D721Med (cell line): ENCODE measurements at places on chromosomes 1 and 21.

DNA sequence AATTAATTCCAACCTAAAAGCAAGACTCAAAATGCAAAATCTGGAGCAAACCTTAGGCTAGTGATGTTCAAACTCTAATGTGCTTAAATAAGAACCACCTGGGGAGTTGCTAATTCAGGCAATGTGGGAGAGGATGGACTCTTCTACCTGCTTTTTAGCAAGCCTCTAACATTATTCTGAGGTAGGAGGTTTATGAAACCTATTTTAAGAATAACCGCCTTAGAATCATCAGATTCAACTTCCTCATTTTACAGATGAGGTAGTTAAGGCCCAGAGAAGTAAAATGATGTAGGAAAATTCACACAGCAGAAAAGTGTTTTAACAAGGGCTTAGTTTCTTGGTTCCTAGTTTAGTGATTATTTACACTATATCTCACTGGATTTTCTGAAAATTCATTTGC is 8.6 kb upstream of the NTNG1 start:
- no peak for DNase-seq

DNA sequence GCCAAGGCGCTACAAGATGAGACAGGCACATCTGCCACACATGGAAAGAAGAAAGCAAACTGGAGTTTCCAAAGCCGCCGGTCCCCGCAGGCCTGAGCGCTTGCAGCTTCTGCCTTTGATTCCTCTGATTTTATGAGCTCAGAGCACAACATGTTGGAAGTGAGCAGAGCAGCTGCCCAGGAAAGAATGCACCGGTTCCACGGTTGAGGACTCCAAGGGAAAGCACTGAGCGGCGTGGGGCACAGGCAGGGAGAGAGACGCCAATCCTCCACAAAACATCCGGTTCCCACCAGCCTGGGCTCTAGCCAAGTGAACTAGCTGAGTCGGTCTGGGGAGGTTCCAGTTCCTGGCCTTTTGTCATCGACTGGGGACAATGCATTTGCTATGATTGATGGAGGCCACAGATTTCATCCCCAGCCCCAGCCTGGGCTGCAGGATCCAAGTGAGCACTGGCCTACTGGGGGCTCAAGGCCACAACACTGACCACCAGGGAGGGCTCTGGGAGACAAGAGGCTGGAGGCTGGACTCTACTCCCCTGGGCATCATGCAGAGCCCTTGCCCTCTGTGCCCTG is 253.1 kb upstream of the IRF2BP2 start:
- no peak for DNase-seq

GRCh38 chr1:234507626-234508387 is 28.8 kb upstream of the TARBP1 start:
- no peak for DNase-seq

- no peak for DNase-seq
Measured at GRCh38 chr1:230132758-230133157, 65.7 kb downstream of the GALNT2 start.

GRCh38 chr1:205534444-205534985 is 30.0 kb downstream of the CDK18 start:
- no peak for DNase-seq

- DNase-seq = no peak
Measured at GRCh38 chr1:177384461-177384860, 213.7 kb downstream of the BRINP2 start.

GRCh38 chr1:222927031-222927430 is 112.2 kb downstream of the DISP1 start:
- DNase-seq = no peak

- DNase-seq = no peak
Measured at GRCh38 chr1:206880314-206880713, 14.9 kb downstream of the IL20 start.

GRCh38 chr1:81542196-81542595 is 258.5 kb upstream of the ADGRL2 start:
- no peak for DNase-seq

GRCh38 chr1:65939191-65939590 is 146.5 kb downstream of the PDE4B start:
- no peak for DNase-seq

- DNase-seq = no peak
Measured at GRCh38 chr1:101198842-101199636, 37.8 kb upstream of the S1PR1 start.

- DNase-seq = no peak
Measured at GRCh38 chr1:242827538-242827937, 303.0 kb upstream of the PLD5 start.

GRCh38 chr1:109925159-109925990 is 14.7 kb downstream of the CSF1 start:
- peak; percentile 5 for DNase-seq

DNA sequence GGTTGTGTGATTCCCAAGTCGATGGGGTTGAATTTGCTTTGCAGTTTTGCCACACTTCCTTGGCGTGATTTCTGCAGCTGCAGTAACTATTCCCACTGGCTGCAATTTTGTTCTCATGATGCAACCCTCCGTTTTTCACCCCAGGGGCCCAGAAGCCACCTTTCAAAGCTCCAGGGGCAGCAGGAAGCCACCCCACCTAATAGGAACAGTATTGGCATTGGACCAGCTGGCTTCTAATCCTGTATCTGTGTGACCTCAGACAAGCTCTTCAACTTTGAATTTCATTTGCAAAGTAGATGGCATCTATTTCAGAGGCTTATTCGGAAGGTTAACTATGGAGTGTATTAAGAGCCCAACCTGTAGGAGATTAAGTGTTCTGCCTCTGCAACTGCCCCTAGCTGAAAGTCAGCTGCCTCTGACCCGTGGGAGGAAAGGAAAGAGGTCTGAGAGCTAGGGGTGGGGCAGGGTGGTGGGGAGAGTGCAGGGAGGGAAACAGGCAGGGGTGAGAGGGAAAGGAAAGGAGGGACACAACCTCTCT is 12.6 kb downstream of the C1orf115 start:
- no peak for DNase-seq

DNA sequence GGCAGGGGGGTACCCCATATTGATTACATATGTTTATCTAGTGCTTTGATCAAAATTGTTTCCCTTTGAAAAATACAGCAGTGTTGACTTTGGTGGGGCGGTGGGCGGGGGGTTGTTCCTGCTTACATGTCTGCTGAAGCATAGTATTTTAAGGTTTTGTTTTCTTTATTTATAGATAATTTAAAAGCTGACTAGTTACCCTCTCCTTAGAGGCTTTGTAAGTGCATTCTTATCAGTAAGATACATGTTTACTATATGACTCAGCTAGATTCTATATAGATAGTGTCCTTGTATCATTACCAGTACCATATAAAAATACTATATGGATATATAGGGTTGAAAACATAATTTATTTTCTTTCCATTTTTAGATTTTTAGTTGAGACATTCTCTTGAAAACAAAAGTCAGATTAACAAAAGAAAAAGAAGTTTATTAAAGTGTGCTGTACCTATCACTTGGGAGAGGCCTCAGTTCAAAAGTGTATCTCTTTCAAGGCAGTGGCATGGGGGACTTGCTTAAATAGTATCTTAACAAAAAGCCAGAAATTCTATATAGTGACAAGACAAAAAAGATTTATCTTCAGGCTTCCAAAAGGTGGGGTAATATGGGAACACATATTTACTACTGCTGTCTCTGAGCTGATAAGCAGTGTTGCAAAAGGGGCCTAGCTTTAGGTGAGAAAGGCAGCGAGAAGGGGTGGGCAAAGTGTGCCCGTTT is 79.0 kb downstream of the HS2ST1 start:
- DNase-seq = no peak

- DNase-seq = no peak
Measured at GRCh38 chr21:36676039-36676950, 22.6 kb upstream of the SIM2 start.

DNA sequence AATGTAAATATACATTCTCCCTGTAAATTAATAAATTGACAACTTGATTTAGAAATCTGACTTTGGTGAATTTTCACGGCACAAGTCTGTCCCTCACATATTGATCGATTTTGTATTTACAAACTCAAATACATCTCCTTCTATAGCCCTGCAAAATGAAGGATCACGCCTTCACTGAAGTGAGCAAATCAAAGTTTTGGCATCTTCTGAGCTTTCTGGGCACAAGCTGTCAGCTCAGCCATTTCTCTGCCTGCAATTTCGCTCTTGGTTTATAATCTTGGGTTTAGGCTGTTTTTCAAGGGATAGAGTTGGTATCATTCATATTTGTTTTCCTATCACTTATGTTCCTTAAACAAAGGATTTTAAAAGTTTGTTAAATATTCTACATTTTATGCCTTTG is 25.8 kb downstream of the ANP32E start:
- DNase-seq = no peak

DNA sequence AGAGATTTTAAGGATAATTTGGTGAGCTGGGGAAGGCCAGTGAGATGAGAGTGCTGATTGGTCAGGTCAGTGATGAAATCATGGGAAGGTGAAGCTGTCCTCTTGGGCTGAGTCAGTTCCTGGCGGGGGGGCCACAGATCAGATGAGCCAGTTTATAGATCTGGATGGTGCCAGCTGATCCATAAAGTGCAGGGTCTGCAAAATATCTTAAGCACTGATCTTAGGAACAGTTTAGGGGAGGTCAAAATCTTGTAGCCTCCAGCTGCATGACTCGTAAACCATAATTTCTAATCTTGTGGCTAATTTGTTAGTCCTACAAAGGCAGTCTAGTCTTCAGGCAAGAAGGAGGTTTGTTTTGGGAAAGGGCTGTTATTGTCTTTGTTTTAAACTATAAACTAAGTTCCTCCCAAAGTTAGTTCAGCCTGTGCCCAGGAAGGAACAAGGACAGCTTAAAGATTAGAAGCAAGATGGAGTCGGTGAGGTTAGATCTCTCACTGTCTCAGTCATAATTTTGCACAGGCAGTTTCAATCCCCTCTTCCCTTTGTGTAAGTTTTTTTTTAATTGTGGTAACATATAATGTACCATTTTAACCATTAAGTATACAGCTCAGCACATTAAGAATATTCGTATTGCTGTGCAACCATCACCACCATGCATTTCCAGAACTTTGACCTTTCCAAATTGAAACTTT is 39.4 kb downstream of the PTAFR start:
- DNase-seq = no peak

- no peak for DNase-seq
Measured at GRCh38 chr1:94486990-94487389, 54.6 kb downstream of the F3 start.

DNA sequence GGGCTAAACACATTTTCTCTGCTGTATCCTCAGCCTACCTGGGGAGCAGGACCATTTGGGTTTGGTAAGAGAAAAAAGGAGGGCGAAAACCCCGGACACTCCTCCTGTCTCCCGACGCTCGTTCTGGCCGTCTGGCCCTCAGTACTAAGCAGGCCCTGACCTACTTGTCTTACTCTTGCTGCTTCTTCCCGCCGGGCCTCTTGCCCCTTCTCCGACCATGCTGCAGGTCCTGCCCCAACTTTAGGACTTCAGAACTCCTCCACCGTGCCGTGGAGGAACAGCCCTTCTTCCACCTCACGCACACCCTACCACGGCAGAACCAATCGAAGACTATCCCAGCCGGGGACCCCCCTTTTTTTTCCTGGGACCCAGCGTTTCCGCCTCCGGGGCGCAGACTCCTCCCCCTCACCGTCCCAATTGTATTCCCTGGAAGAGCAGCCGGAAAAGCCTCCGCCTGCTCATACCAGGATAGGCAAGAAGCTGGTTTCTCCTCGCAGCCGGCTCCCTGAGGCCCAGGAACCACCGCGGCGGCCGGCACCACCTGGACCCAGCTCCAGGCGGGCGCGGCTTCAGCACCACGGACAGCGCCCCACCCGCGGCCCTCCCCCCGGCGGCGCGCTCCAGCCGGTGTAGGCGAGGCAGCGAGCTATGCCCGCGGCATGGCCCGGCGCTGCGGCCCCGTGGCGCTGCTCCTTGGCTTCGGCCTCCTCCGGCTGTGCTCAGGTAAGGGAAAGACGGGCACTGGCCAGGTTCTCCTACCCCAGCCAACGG is at the start of gene CHRNB2:
Gene CHRNB2, plus strand, starts transcription at position 393 of the 771 bp plus-strand sequence. Its CDS starts 267 bp downstream, at position 660.
- DNase-seq = peak; percentile 99

GRCh38 chr1:28306301-28306949 is 22.4 kb upstream of the MED18 start:
- no peak for DNase-seq

- no peak for DNase-seq
Measured at GRCh38 chr1:111818081-111818480, 62.4 kb downstream of the DDX20 start.

- no peak for DNase-seq
Measured at GRCh38 chr1:5408401-5408800, 583.8 kb downstream of the NPHP4 start.

DNA sequence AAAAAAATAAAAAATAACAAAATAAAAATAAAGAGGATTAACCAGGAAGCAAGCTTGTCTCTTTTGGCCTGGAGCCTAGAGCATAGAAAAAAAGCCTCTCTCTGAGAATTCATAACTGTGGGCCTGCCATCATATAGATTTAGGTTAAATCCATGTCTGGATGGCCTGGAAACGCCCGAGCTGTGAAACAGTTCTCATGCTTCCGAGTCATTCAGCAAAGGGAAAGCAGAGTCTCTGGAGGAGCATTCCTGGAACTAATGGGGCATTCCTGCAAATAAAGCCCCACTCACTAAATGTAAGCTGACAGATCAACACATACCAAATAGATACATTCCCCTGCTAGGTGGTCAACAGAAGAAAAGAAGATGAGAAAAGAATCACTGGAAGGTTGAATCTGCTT is 75.8 kb upstream of the GNG4 start:
- no peak for DNase-seq

- DNase-seq = no peak
Measured at GRCh38 chr1:228043281-228043848, 36.6 kb downstream of the WNT3A start.

GRCh38 chr1:156513185-156513584 is 12.6 kb upstream of the MEF2D start:
- no peak for DNase-seq

GRCh38 chr1:201090541-201090940 is 21.7 kb downstream of the CACNA1S start:
- DNase-seq = no peak

DNA sequence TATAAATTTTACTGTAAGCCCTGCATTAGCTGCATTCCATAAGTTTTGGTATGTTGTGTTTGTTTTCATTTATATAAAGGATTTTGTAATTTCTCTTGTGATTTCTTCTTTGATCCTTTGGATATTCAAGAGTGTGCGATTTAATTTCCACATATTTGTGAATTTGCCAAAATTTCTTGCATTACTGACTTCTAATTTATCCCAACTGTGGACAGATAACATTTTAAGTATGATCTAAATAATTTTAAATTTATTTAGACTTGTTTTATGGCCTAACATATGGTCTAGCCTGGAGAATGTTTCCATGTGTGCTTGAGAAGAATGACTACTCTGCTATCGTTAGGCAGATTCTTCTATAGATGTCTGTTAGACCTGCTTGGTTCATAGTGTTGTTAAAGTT is 23.2 kb downstream of the RPE65 start:
- DNase-seq = no peak

DNA sequence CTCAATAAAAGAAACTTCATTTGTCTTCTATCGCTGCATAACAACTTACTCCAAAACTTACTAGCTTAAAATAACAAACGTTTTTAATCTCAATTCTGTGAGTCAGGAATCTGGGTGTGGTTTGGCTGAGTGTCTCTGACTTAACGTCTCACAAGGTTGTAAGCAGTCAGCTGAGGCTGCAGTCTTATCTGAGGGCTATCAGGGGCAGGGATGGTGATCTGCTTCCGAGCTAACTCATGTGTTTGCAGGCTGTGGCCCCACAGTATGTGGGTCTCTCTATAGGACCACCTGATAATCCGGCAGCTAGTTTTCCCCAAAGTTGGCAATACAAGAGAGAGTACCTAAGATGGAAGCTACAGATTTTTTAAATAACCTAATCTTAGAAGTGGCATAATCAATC is 234.2 kb upstream of the FGGY start:
- DNase-seq = no peak

GRCh38 chr1:46767649-46768282 is 31.1 kb upstream of the CYP4B1 start:
- DNase-seq = no peak
